Natural killer cell (primary cell): ENCODE measurements at places on chromosomes 12 and 14. TPM values are rescaled to one million over a fixed set of nuclear protein-coding genes. Genes with fewer than 3 reads are reported as not detected.
A peak's percentile ranks its signal among the peaks of the same experiment; 100 is the strongest.

- peaks cover 14% of the 10 kb centered on the region for H3K4me1 ChIP-seq
- no peak overlapping the region for H3K27ac ChIP-seq
- H3K36me3 ChIP-seq = peaks cover 4% of the 10 kb centered on the region
- DNase-seq = no peak
- H3K27me3 ChIP-seq = no peaks in the 10 kb centered on the region
- H3K4me3 ChIP-seq = no peak overlapping the region
Observed at GRCh38 chr14:63875311-63875710, 22.5 kb downstream of the SYNE2 start.

GRCh38 chr12:67422081-67422480, 152.9 kb downstream of the CAND1 start:
- H3K4me3 ChIP-seq = no peak overlapping the region
- H3K36me3 ChIP-seq = no peaks in the 10 kb centered on the region
- H3K27me3 ChIP-seq = no peaks in the 10 kb centered on the region
- H3K27ac ChIP-seq = no peak overlapping the region

DNA sequence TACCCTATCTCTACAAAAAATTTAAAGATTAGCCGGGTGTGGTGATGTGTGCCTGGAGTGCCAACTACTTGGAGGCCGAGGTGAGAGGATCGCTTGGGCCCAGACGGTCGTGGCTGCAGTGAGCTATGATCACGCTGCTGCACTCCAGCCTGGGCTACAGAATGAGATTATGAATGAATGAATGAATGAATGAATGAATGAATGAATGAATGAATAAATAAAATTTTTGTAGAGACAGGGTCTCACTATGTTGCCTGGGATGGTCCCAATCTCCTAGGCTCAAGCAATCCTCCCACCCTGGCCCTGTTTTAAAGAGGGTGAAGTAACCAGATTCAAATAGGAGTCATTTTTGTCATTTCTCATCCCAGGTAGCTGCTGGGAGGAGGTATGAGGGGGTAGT, 176.2 kb upstream of the HIF1A start:
- H3K27me3 ChIP-seq = no peaks in the 10 kb centered on the region
- peaks cover 8% of the 10 kb centered on the region for H3K36me3 ChIP-seq
- H3K4me1 ChIP-seq = peaks cover 57% of the 10 kb centered on the region
- H3K27ac ChIP-seq = no peak overlapping the region
- no peak overlapping the region for H3K4me3 ChIP-seq

DNA sequence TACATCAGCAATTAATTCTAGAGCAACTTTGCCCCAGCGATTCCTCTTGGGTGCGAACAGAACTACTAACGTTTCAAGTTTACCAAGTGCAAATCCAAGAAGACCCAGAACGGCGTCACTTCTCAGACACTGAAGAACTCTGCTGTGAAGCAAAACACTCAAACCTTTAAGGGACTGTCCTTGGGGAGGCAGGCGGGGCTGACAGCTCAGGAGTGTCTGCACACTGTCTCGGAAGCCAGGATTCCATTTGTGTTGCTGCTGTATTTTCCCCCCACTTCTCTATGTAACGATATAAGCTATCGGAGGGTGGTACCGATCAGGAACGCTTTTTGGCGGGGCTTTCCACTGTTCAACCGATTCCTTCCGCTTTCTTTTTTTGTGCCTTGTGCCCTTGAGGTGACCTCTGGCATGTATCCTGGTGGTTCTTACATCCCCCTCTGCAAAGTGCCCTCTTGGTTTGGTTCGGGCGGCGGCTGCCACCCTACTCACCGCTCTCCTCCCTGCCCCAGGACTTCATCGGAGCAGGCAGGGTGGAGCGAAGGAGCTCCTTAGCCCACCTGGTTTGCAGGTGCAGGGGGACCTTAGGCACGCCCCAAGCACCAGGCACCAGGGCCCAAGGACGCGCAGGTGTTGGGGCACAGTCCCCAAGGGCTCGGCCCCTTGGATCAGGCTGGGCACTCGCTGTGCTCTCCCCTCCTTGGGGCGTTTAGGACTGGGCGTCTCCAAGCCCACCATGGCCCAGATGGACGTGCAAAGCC, 19.2 kb upstream of the MLXIP start:
- no peak overlapping the region for H3K27ac ChIP-seq
- no peaks in the 10 kb centered on the region for H3K27me3 ChIP-seq
- H3K4me3 ChIP-seq = no peak overlapping the region
- no peaks in the 10 kb centered on the region for H3K36me3 ChIP-seq
- DNase-seq = no peak
- peaks cover 4% of the 10 kb centered on the region for H3K4me1 ChIP-seq

DNA sequence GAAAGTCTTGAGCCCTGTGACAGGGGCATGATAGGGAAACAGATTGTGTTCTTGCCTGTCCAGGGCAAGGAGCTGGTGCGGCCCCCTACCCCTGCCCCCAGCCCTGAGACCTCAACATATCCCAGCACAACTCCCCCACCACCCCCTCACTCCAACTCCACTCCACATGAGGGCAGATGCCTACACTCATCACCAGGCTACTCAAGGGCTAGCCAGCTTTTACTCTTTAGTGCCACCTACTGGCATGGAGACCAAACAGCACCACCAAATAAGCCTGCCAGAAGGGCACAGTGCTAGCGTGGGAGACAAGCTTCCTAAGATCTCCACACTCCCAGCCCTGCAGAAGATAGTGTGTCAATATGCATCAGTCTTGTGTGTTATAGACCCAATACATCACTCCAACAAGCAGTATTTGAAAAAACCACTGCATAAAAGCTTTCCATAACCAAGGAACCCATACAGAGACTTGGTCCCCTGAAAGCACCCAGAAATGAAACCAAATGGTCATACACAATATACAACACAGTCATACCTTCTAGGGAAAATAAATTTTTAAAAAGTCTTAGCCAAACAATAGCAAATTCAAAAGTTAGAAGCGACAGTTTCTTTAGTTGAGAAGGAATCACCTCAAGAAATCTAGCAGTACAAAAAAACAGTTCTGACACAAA, 154.4 kb downstream of the KCNK10 start:
- no peak overlapping the region for H3K4me3 ChIP-seq
- DNase-seq = peak; percentile 46
- peaks cover 7% of the 10 kb centered on the region for H3K27me3 ChIP-seq
- H3K4me1 ChIP-seq = peaks cover 26% of the 10 kb centered on the region
- H3K27ac ChIP-seq = no peak overlapping the region

DNA sequence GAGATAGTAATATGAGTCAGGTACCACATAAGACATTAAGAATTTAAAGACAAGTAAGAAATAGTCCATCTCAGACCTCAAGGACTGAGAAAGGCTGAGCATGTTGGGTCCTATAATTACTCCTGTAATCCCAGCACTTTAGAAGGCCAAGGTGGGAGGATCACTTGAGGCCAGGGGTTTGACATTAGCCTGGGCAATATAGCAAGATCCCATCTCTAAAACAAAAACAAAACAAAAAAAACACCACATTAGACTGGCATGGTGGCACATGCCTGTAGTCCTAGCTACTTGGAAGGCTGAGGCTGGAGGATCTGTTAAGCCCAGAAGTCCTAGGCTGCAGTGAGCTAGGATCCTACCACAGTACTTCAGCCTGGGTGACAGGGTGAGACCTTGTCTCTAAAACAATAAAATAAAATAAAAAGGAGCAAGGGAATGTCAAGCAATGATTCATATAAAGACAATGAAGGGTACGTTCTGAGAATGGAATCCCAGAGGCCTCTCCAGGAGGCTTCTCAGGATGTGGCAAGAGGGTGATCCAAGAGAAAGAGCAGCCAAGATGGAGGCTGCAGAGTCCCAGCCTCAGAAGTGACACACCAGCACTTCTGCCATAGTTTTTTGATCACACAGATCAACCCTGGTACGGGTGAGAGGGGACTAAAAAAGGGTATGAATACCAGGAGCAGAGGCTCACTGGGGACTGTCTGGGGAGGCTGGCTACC, 206.4 kb downstream of the CRADD start:
- no peak overlapping the region for H3K4me3 ChIP-seq
- H3K4me1 ChIP-seq = no peaks in the 10 kb centered on the region
- no peak for DNase-seq
- no peaks in the 10 kb centered on the region for H3K27me3 ChIP-seq
- H3K36me3 ChIP-seq = no peaks in the 10 kb centered on the region

DNA sequence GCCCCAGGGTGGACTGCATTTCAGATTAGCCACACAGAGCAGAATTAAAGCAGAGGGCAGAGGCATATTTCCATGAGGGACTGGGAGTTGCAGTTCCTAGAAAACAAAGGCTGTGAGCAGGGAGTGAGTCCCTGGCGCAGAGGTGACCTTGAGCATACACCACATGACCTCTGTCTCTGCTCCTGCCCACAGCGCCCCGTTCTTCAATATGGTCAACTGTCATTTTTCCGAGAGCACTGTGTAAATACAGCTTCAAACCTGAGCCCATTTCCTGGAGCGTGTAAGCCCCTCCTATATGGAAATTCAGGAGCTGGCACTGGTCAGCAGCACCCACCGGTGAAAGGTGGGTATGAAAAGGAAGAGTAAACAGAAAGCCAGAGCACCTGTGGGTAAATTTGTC, 192.2 kb upstream of the PELI2 start:
- no peaks in the 10 kb centered on the region for H3K36me3 ChIP-seq
- H3K4me3 ChIP-seq = no peak overlapping the region
- no peaks in the 10 kb centered on the region for H3K27me3 ChIP-seq
- DNase-seq = no peak

GRCh38 chr12:116774020-116774419, 35.9 kb downstream of the RNFT2 start:
- H3K27me3 ChIP-seq = no peaks in the 10 kb centered on the region
- no peaks in the 10 kb centered on the region for H3K4me1 ChIP-seq
- H3K27ac ChIP-seq = no peak overlapping the region
- H3K4me3 ChIP-seq = no peak overlapping the region
- no peaks in the 10 kb centered on the region for H3K36me3 ChIP-seq

DNA sequence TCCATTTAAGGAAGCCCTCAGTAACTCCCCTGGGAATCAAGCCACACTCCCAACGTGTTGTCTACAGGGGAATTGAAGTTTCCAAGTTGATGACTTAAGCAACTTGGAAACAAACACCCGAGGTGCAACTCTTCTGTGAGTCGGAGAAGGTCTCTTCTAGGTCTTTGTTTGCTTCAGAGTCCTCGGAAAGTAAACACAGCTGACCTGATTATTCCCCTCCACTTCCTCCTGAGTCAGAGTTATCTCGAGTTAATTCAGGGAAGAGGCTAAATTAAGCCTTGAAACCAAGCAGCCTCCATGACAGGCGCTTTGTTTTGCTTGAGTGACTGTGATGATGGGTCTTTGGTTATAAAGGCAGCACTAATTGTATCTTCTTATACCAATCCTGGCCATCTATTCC, 41.8 kb downstream of the TUNAR start:
- H3K27ac ChIP-seq = no peak overlapping the region
- H3K4me3 ChIP-seq = no peak overlapping the region
- no peaks in the 10 kb centered on the region for H3K4me1 ChIP-seq
- no peak for DNase-seq
- H3K27me3 ChIP-seq = no peaks in the 10 kb centered on the region
- H3K36me3 ChIP-seq = no peaks in the 10 kb centered on the region

DNA sequence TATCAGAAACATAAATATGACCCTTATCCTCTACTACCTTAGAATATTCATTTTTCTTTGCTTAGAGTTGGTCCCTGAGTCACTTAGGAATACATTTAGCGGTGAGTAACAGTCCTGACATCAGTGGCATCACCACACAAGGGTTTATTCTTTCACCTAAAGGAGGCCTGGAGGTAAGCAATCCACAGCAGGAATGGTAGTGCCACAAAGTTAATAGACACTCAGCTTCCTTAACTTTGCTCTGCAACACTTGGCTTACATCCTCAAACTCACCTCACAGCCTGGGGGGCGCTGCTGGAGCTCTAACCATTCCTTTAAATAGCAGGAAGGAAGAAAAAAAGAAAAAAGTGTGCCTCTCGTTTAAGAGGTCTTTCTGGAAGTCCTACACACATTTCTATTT, 29.1 kb downstream of the BBOF1 start:
- no peaks in the 10 kb centered on the region for H3K4me1 ChIP-seq
- H3K36me3 ChIP-seq = no peaks in the 10 kb centered on the region
- H3K27me3 ChIP-seq = no peaks in the 10 kb centered on the region
- H3K27ac ChIP-seq = no peak overlapping the region

GRCh38 chr14:68398370-68398769, 394.5 kb downstream of the ZFP36L1 start:
- no peak overlapping the region for H3K27ac ChIP-seq
- H3K27me3 ChIP-seq = no peaks in the 10 kb centered on the region
- no peaks in the 10 kb centered on the region for H3K36me3 ChIP-seq
- DNase-seq = no peak
- no peak overlapping the region for H3K4me3 ChIP-seq

GRCh38 chr12:42201063-42201462, 37.0 kb downstream of the YAF2 start:
- H3K4me1 ChIP-seq = no peaks in the 10 kb centered on the region
- no peaks in the 10 kb centered on the region for H3K27me3 ChIP-seq
- peaks cover 29% of the 10 kb centered on the region for H3K36me3 ChIP-seq
- no peak overlapping the region for H3K4me3 ChIP-seq
- H3K27ac ChIP-seq = no peak overlapping the region

DNA sequence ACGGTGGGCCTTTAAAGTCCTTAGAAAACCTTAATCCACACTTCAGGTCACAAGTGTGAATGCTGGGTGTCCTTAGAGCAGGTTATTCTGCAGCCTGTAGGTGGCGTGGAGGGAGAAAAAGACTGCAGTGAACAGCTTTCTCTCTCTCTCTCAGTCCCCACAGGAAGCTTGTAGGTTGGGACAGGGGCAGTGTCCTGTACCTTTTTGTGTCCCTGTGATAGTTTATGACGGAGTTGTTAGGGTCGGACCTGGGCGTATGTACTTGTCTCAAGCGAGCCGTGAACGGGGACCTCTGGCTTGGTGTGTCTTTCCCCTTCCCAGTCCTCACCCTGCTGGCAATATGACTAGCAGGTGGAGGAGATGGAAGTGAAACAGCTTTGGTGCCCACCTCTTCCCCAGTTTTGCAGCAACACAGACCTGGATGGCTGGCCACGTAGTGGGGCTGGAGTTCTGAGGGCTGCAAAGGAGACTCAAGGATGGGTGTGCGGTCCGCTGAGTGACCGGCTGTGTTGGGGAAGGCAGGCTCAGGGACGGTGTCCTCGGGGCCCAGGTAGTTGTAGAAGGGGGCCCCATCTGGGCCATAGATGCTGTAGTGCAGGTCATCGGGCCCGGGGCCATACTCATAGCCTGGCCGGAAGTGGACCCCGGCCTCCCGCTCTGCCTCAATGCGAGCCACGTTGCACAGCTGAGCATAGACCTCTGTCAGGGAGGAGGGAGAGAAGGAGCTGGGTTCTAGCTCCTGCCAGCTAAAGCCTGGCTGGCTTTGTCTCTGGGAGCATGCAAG, 8.9 kb downstream of the ISCA2 start:
- DNase-seq = no peak
- H3K4me1 ChIP-seq = no peaks in the 10 kb centered on the region
- no peaks in the 10 kb centered on the region for H3K36me3 ChIP-seq
- no peak overlapping the region for H3K27ac ChIP-seq
- H3K27me3 ChIP-seq = no peaks in the 10 kb centered on the region
- no peak overlapping the region for H3K4me3 ChIP-seq

The IL26 gene
- not detected for total RNA-seq

The SLC6A15 gene
- not detected for total RNA-seq

The LRRC43 gene
- 5.0 TPM for total RNA-seq

The CTSG gene
- total RNA-seq = 1.0 TPM

The MFAP5 gene
- total RNA-seq = not detected

The MANSC1 gene
- 0.63 TPM for total RNA-seq

The BDKRB1 gene
- not detected for total RNA-seq

The HPD gene
- not detected for total RNA-seq

The CYP46A1 gene
- 0.09 TPM for total RNA-seq
